ENCODE measurements at places on chromosomes 11 and 22. TPM values are rescaled to one million over a fixed set of nuclear protein-coding genes. Genes with fewer than 3 reads are reported as not detected.

RAG1 gene
- total RNA-seq: 0.30 TPM

B4GALNT4 gene
- 4.7 TPM for total RNA-seq

CDC45 gene
- total RNA-seq: 47.9 TPM

SCO2 gene
- 1.8 TPM for total RNA-seq

TRIM34 gene
- 2.4 TPM for total RNA-seq

KCNJ4 gene
- total RNA-seq: not detected

All from bronchus fibroblast of lung (primary cell).